ENCODE measurements at places on chromosomes 1 and 21.

DNA sequence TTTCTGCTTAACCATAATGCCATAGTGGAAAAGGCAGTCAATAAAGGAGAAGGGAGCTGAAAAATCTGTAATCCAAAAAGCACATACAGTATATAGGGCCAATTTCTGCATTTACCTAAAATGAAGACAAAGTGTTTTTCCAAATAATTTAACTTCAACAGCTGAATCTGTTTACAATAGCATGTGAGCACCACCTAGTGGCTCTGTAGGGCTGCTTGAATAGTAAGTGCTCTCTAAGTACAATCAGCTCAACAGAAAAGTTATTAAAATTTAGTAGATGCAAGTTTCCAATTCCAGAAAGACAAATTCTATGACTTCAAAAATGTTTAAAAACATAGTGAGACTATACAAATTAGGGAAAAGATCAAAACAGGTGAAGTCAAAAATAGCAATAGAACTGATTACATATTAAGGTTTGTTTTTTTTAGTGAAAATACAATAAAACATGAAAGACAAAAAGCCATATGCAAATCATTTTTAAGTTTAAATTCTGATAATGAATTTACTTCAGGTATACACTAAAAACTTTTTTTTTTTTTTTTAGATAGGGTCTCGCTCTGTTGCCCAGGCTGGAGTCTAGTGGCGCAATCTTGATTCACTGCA, 220.0 kb downstream of the SETD4 start:
- peak; percentile 36 for DNase-seq

GRCh38 chr1:23376890-23377811, 7.5 kb upstream of the ZNF436 start:
- DNase-seq = no peak

DNA sequence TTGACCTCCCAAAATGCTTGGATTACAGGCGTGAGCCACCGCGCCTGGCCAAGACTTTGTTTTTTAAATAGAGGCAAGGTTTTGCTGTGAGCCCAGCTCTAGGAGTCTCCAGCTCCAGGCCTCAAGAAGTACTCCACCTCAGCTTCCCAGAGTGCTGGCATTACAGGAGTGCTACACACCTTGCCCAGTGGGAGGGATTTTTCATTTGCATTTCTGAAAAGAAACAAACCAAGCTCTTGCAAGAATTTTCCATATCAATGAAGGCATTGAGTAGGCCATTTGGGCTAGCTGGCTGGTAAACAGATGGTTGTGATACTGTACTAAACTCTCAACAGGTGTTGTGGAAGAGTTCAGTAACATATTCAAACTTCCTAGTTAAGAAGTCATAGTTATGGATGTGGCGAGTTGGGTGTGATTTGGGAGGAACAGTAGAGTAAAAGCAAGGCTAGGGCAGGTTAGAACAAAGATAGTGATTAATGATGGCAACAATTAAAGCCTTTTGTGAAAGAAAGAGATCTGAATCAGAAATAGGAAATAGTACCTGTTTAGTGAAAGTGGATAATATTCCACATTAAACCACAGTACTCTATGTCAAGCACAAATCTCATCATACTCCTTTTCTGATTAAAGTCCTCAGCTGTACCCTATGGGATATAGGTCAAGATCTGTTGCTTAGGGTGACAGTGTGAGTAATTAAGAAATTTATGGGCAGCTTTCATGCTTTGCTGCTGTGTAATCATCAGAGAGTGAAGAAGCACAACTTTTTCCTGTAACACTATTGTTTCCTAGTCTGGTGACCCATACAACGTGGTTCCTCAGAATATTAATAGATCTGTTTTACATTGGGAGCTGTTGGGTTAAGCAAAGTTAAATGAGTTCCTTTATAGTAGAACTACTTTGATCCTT, 10.7 kb downstream of the AKIRIN1 start:
- DNase-seq = no peak

GRCh38 chr1:164868990-164869389, 310.0 kb downstream of the PBX1 start:
- no peak for DNase-seq

- no peak for DNase-seq
Observed at GRCh38 chr1:209207126-209207700, 376.3 kb upstream of the CAMK1G start.

Measured in GDM1 (cell line).